ENCODE measurements at places on chromosomes 3 and 15.

- DNase-seq, result no peak
Observed at GRCh38 chr3:139309061-139309591, 34.7 kb upstream of the MRPS22 start.

GRCh38 chr3:46929324-46929723 lies 47.2 kb downstream of the CCDC12 start:
- no peak for DNase-seq

GRCh38 chr3:158158969-158159368 lies 49.1 kb downstream of the RSRC1 start:
- DNase-seq, result no peak

- no peak for DNase-seq
Observed at GRCh38 chr3:84727616-84728015, 231.2 kb upstream of the CADM2 start.

- no peak for DNase-seq
Observed at GRCh38 chr3:46447228-46447985, 17.3 kb downstream of the LTF start.

DNA sequence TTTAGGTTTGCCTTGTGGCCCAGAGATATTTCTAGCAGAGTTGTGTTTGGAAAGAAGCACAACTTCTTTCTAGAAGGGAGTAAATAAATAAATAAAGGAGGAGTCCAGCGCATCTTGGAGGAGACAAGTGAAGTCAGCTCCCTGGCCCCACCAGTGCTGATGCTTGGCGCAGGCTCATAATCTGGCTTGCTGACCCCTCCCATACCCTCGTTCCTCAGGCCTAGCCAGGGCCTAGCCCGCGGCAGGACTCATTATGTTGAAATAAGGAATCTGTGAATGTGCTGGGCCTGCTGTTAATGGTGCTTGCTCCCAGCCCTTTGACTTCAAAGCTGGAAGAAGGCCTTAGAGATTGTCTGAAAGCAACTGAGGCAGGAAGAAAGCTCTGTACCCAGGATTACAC lies 3.1 kb downstream of the ZNF710 start:
- DNase-seq, result no peak

DNA sequence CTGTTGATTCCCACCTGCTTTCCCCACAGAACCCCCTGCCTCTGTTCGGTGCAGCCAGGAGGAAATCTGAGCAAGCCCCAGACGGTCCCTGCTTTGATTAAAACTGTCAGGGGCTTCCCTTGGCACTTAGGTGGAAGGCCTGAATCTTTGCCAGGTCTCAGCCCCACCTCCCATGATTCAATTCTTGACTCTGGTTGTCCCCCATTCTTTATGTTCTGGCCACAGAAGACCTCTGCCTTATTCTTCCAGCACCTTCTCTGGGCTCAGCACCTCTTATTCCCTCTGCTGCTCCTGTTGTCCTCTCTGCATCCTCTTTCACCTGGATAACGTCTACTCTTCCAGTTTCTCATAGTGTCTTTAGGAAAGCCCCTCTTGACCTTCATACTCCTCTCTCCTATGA lies 349.4 kb downstream of the PTPRG start:
- DNase-seq, result no peak

DNA sequence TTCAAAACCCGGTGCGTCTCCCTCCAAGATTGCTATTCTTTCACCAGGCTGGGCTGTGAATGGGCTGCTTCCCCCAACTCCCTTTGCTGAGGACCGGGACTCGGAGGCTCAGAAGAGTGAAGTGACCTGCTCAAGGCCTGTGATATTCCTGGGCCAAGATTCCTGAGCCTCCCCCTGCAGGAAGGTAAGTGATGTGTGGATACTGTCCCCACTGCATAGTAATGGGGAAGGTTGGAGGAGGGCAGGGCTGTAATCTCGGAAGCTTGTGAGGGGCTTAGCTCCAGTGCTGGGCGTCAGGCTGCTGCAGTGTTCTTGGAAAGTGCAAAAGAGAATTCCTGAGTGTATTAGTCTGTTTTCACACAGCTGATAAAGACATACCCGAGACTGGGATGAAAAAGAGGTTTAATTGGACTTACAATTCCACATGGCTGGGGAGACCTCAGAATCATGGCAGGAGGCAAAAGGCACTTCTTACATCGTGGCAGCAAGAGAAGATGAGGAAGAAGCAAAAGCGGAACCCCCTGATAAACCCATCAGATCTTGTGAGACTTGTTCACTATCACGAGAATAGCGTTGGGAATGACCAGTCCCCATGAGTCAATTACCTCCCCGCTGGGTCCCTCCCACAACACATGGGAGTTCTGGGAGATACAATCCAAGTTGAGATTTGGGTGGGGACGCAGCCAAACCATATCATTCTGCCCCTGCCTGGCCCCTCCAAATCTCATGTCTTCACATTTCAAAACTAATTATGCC lies 67.6 kb downstream of the EFCAB12 start:
- no peak for DNase-seq

- no peak for DNase-seq
Observed at GRCh38 chr15:70783610-70784022, 20.3 kb upstream of the UACA start.

DNA sequence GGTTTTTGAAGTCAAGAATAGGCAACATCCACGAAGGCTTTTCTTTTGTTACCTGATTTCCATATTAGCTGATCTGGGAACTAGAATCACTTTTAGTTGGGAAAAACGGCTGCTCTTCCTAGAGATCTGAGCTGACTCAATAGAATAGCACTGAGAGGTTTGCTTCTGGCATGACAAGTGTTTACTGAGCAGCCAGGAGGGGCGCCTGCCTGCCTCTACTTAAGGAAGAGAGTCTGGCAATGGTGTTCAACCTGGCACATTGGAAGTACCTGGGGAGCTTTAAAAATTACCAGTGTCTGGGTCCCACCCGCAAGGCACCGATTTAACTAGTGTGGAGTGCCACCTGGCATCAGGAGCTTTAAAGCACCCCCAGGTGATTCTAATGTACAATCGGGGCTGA lies 34.4 kb downstream of the FAM43A start:
- peak; percentile 95 for DNase-seq

GRCh38 chr3:48077815-48078214 lies 61.6 kb upstream of the MAP4 start:
- no peak for DNase-seq

DNA sequence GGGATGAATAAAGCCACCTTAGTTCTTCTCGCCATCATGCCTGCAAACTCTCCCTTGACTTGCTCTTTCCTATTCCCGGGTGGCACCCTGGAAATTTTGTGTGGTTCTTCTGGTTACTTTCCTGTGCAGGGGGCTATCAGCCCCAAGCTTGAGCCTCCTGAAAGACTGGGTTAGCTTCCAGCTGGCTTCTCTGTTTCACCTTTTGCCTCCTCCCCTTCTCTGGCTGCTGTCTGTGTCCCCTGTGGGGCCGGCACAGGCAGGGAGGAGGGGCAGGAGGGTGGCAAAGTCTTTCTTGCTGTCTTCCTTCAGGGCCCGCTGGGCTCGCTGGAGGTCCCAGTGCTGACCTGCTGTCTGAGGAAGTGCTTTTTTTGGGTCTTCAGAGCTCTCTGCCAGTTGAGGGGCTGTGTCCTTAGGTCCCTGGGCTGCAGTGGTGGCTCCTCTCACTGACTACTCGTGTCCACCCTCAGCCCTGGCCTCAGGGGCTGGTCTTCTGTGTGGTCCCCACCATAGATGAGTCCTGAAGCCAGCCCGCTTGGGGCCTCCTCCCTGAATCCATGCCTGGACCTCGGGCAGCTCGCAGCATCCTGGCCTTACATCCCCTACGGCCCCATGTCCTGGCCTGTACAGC lies 196.5 kb downstream of the KLF13 start:
- DNase-seq, result no peak

DNA sequence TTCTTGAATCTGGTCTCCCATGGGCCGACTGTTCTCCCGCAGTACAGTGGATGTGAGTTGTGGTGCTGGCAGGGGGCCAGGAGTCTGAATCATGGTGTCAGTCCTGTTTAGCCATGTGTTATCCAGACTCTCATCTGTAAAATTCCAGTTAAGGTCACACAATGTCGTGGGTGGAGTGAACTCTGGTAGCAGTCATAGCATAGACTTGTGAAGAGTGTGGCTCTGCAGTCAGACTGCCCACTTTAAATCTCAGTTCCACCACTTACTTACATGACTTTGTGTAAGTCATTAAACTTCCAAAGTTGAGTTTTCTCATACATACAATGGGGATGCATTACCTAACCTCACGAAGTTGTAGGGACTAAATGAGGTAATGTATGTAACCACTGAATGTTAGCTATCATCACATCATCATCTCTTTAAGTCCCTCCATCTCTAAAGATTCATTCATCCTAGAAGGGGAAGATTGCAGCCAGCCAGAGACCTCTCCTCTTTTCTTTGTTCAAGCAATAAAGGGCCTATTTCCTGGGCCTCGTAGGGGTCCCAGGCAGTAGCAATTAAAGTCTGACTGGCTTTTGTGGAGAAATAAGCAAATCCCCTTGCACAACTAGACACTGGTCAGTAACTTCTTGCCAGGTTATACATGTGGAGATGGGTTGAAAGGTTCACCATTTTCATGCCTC lies 93.9 kb downstream of the PCCB start:
- no peak for DNase-seq

DNA sequence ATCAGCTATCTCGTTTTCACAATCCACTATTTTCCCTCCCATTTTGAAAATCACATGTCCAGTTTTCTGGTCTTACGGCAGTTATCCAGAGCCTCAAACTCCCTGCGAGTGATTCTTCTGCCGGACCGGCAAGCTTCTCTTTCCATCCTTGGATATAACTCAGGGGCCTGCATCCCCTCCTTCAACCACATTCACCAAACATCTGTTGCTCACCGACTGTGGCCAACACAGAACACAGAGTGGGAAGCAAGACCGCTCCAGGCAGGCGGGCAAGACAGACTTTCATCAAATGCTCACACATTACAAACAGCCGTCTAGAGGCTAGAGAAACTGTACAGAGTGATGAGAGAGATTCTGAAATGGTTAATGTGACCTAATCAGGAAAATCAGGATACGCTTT lies 7.6 kb upstream of the SLC12A8 start:
- no peak for DNase-seq

DNA sequence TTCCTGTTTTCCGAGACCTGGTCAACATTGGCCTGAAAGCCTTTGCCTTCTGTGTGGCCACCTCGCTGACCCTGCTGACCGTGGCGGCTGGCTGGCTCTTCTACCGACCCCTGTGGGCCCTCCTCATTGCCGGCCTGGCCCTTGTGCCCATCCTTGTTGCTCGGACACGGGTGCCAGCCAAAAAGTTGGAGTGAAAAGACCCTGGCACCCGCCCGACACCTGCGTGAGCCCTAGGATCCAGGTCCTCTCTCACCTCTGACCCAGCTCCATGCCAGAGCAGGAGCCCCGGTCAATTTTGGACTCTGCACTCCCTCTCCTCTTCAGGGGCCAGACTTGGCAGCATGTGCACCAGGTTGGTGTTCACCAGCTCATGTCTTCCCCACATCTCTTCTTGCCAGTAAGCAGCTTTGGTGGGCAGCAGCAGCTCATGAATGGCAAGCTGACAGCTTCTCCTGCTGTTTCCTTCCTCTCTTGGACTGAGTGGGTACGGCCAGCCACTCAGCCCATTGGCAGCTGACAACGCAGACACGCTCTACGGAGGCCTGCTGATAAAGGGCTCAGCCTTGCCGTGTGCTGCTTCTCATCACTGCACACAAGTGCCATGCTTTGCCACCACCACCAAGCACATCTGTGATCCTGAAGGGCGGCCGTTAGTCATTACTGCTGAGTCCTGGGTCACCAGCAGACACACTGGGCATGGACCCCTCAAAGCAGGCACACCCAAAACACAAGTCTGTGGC lies 16.9 kb downstream of the TMEM43 start:
- no peak for DNase-seq

- DNase-seq, result no peak
Observed at GRCh38 chr3:171057072-171057471, 30.6 kb upstream of the SLC2A2 start.

- DNase-seq, result no peak
Observed at GRCh38 chr3:24235121-24235520, 259.5 kb downstream of the THRB start.

DNA sequence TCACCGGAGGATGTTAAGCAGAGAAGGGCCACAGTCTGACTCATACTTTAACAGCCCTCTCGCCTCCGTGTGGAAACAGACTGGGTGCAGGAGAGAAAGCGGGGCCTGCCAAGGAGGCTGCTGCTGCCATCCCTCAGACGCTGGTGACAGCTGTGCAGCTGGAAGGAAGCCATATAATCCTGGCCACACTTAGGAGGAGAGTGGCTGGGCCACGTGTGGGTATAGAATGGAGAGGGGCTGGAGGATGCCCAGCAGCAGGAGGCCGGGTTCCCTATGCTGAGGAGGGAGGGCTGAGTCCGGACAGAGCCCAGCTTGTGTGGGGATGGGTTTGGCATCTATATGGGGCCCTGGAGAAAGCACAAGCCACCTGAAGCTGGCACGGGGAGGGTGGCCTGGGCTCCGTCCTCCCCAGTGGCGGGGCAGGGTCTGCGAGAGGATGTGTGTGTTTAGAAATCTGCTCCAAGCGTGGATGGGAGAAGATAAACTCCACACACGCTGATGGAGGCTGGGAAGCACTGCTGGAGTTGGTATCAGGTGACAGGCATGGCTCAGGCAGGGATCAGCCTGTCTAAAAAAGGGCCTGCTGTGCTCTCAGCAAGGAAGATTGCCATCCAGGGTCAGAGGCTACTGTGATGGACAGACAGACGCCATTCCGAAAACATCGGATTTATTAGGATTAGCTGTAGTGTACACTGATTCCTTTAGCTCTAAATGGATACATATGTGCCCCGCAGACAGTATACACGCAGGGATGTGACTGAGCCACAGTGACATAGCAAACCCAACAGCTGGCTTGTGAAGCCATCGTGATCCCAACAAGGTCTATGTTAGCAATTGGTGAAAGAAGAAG lies 15.9 kb downstream of the ABTB1 start:
- no peak for DNase-seq

GRCh38 chr3:42612928-42613327 lies 12.4 kb downstream of the NKTR start:
- no peak for DNase-seq

- no peak for DNase-seq
Observed at GRCh38 chr15:61756071-61756820, 304.0 kb downstream of the VPS13C start.

- DNase-seq, result no peak
Observed at GRCh38 chr3:187902041-187902471, 156.8 kb upstream of the BCL6 start.

GRCh38 chr15:41567862-41568261 lies 8.8 kb downstream of the TYRO3 start:
- DNase-seq, result no peak
